Sigmoid colon (tissue), 7 donors: ENCODE measurements at places on chromosomes 1 and 21. TPM values are rescaled to one million over a fixed set of nuclear protein-coding genes. Genes with fewer than 3 reads are reported as not detected.

The DISC1 gene
- 1.2 TPM for polyA plus RNA-seq

DNA sequence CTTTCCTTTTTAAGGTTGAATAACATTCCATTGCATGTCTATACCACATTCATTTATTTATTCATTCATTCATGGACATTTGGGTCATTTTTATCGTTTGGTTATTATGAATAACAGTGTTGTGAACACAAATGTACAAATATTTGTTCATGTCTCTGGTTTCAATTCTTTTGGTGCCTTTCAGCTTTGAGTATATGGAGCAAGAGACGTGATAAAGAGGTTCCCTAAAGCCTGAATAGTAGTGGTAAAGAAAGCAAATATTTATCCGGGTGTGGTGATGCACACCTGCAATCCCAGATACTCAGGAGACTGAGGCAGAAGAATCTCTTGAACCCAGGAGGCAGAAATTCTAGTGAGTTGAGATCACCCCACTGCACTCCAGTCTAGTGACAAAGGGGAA, 5.3 kb upstream of the RLF start:
- DNase-seq = no peak

GRCh38 chr1:27554759-27555699, 48.9 kb downstream of the AHDC1 start:
- DNase-seq = peak; percentile 84

GRCh38 chr1:161420763-161421455, 53.2 kb upstream of the CFAP126 start:
- DNase-seq = no peak

The NTMT2 gene
- polyA plus RNA-seq = not detected

The SCP2 gene
- polyA plus RNA-seq = 176 TPM

DNA sequence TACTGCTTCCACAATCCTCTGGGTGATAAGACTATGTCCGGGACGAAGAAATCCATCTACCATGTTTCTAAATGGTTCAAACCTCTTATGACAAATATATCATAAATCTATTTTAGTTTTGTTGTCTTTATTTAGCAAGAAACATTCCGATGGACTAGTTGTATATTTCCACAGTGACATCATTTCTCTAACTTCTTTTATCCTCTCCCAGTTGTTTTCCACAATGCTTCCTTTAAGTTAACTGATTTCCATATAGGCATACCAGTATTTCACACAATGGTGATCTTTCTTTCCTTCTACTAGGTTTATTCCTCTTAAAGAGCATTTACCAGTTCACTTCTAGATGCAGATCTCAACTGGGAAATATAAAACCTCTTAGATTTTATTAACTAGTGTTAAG, 44.8 kb downstream of the USP1 start:
- no peak for DNase-seq

The RSPH1 gene
- polyA plus RNA-seq = 3.0 TPM

The TTC3 gene
- polyA plus RNA-seq = 22.2 TPM

GRCh38 chr1:155044812-155045657, 6.1 kb upstream of the ADAM15 start:
- peak; percentile 85 for DNase-seq

DNA sequence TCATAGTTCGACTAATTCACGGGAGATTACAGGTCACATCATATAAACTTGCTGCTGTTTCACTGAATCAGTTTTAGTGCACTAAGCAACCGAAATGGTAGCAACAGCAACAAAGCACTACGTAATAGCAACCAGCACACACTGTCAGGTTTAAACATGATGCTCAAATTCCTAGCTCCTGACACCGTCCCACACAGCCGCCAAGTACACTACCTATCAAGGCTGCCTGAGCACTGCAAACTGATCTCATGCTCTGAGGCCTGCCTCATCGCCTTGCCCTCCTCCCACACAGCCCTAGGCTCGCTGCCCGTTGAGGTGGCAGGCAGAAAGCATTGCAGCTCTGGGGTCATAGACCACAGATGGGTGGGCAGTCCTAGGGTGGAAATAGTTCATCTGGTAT, 12.4 kb downstream of the LAMC2 start:
- peak; percentile 88 for DNase-seq

DNA sequence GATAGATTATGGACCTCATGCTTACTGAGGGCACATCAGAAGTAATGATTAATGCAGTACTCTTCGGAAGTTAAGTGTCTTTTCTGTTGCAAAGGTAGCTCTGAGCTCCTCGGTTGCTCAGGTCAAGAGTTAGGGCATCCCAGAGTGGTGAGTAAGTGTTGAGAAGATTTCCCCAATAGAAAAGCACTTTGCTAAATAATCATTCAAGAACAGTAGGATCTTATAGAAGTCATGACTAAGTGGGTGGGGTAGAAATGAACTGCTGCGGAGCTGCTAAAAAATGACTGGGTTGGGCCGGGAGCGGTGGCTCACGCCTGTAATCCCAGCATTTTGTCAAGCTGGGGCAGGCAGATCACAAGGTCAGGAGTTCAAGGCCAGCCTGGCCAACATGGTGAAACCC, 648.6 kb upstream of the CAMK1G start:
- DNase-seq = no peak
